ENCODE measurements at places on chromosomes 6 and 20. TPM values are rescaled to one million over a fixed set of nuclear protein-coding genes. Genes with fewer than 3 reads are reported as not detected.

The DAAM2 gene
- polyA plus RNA-seq: 6.0 TPM

DNA sequence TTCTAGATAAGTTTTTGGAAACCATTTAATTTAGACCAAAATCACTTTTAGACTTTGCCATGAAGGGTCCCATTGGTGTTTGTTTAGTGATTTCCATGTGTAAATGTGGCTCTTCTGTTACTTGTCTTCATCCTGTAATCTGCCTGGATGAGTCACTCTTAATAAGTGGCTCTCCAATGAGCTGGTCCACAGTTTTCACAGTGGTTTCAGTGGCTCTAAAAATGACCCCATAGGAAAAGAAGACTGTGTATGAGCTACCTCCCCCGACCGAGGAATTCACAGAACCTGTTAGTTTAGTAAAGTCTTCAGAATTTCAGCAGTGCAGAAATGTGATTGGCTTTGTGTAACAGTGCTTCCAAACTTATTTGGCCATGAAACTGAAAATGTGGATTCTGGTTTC is 492.0 kb upstream of the MARCKS start:
- DNase-seq: no peak

GRCh38 chr6:22024973-22025467 is 271.8 kb downstream of the PRL start:
- DNase-seq: no peak

DNA sequence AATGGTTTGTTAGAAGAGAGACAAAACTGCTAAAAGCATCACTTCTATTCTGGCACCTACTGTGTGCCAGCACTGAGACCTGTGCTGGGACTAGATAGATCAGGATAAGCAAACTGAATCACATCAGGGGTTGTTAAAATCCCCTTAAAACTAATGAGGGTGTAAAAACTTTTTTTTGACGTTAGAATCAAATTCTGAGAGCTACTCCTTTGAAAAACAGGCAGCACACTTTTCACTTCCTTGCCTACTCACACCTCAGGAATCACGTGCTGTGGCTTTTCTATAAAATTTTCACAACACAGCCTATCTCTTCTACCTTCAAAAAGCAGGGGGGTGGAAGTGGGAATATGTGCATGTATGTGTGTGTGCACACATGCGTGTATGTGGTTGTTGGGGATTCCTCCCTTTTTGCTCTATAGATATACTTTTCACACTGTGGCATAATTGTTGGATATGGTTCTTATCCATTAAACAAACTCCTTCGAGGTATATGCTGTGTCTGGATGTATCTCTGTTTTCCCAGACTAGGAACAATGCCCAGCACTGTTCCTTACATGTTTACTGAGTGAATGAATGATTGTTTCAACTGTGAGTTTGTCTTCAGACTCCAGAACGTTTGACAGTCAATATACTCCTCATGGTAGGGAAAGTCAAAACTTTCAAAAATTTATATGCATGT is 105.4 kb downstream of the FYN start:
- DNase-seq: no peak

- DNase-seq: no peak
These were observed 52.0 kb upstream of the FYN start for GRCh38 chr6:111925296-111925695.

DNA sequence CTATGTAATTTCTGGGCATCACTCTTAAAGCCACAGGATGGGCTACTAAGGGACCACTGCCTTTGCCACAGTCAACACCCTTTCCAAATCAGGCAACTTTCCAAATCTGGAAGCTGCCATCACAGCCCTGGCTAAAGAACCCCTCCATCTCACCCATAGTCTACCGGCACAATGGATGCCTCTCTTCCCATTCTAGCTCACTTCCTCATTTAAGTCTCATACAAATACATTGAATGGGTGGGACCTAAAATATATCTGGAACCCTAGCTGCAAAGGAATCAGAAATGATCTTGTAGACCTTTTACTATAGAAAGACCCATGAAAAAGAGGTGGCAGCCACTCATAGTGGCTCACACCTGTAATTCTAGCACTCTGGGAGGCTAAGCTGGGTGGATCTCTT is 3.3 kb upstream of the TREML4 start:
- no peak for DNase-seq

The TFAP2D gene
- not detected for polyA plus RNA-seq

DNA sequence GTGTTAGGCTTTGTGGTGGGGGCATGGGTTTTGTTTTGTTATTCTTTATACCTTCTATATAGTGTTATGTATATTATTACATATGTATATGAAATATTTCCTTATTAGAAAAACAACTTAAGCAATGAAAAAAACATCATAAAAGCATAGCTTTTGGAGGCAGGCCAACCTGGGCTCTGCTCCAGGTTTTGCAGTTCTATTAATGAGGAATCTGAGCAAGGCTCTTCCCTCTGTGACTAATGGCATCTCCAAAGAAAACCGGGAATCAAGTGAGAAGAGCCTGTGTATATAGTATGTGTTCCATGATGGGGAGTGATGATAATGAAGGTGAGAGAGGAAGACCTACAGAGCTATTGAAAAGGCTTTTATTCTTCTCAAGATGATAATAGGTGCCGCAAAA is 291.1 kb downstream of the CLIC5 start:
- peak; percentile 13 for DNase-seq

The RNF39 gene
- 0.15 TPM for polyA plus RNA-seq

- DNase-seq: no peak
These were observed 34.8 kb downstream of the TOP1 start for GRCh38 chr20:41063442-41063841.

GRCh38 chr6:98946879-98947410 is 801 bp downstream of the FBXL4 start:
- DNase-seq: peak; percentile 7

DNA sequence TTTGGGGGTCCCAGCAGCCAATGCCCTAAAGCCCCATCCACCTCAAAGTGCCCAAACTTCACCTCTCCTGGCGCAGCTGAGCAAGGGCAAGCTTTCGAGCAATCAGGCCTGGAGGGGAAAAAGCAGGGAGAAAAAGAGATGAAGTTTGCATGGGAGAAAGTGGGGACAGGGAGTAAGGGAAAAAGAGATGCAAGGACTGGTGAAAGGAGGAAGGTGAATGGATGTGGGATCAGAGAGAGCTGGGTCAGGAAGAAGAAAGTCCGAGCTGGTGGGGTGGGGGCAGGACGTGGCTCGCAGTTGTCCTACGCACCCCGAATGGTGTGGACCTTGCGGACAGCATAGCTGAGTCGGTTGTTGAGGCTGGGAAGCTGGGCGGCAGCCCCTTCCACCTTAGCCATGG is 6.5 kb upstream of the PSORS1C2 start:
- no peak for DNase-seq

The PNPLA1 gene
- not detected for polyA plus RNA-seq

DNA sequence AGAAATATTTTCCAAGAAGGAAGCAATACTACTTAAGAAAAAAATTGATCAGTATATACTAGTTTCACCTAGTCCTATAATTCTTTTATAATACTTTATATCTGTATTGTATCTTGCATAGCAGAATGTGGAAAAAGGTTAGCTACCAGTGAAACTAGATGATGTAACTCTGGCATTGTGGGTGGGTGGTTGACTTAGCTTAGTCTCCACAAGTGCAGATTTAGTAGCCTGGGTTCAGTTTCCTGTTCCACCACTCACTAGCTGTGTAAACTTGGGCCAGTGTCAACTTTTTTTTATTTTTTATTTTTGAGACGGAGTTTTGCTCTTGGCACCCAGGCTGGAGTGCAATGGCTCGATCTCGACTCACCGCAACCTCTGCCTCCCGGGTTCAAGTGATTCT is 2.0 kb downstream of the MUC21 start:
- no peak for DNase-seq

The TCF15 gene
- 12.8 TPM for polyA plus RNA-seq

DNA sequence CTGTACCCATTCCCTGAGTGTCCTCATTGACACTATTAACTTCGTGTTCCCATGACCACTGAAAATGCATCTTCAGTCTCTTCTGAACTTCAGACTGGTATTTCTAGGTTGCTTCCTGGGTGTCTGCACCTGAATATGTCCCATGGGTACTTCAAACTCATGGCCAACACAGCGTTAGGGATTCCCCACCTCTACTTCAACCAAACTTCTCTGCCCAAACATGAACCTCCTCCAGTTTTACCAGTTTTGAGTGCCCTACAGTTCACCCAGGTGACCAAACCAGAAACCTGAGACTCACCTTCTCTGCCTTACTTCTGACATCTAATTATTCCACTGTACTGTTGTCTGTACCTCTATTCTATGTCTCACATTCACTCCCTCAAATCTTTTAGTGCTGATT is 99.5 kb upstream of the SUPT3H start:
- no peak for DNase-seq

DNA sequence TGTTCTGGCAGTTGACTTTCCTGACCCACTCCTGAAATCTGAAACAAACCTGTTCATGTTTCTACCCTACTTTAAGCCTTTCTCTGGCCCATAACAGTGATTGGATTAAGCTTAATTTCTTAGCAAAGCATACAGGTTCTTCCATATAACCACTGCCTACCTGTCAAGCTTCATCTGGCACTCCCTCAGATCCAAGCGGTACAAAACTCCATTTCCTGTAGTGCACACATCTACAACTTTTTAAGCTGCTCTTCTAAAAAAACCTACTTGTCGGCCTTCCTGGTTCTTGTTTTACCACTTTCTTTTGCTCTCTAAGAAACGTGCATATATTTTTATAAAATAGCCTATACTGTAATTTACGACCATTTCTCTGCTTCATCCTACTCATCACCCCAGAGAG is 916 bp upstream of the PPP1R11 start:
- DNase-seq: no peak

- DNase-seq: no peak
These were observed 95.7 kb upstream of the BMP2 start for GRCh38 chr20:6671829-6672228.

GRCh38 chr20:14116037-14116436 is 120.7 kb downstream of the MACROD2 start:
- DNase-seq: no peak

The CSTF1 gene
- polyA plus RNA-seq: 3.7 TPM

- peak; percentile 36 for DNase-seq
These were observed 71.0 kb downstream of the SOX4 start for GRCh38 chr6:21664314-21665109.

The TGM3 gene
- 0.22 TPM for polyA plus RNA-seq

- no peak for DNase-seq
These were observed 19.3 kb downstream of the PLCB1 start for GRCh38 chr20:8151372-8151771.

DNA sequence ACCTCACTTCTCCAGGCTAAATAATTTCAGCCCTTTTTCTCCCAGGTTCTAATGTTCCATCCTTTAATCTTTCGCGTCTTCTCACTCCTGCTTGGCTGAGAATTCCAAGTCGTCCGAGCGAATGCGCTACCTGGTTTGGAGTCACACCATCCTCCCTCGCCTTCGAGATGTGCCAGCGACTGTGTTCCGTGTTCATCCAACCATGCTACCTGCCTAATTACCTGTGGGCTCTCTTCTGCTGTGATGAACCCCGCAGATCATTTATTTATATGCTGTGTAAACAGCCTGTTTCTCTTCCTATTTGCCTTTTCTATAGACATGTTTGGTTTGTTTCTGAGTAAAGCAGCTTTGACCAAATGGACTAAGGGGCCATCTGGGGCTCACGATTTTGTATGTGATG is 83.5 kb upstream of the TMEM181 start:
- DNase-seq: no peak

The CGAS gene
- 0.46 TPM for polyA plus RNA-seq

The PCK1 gene
- 0.65 TPM for polyA plus RNA-seq

DNA sequence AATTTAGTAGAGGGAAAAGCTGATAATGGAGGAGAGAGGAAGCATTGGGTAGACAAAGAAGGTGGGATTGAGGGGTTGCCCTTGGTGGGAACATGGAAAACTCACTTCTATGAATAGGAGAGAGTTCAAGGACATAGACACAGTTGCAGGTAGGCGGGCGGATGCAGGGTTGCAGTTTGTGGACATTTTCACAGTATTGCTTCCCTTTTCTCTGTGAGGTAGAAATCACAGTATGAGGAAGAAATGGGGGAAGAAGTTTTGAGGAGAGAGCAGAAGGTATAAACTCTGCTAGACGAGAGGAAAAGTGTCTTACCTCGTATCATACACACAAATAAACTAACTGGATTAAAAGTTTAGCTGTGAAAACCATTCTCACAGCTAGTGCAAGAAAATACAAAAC is 200.7 kb upstream of the ECI2 start:
- no peak for DNase-seq

DNA sequence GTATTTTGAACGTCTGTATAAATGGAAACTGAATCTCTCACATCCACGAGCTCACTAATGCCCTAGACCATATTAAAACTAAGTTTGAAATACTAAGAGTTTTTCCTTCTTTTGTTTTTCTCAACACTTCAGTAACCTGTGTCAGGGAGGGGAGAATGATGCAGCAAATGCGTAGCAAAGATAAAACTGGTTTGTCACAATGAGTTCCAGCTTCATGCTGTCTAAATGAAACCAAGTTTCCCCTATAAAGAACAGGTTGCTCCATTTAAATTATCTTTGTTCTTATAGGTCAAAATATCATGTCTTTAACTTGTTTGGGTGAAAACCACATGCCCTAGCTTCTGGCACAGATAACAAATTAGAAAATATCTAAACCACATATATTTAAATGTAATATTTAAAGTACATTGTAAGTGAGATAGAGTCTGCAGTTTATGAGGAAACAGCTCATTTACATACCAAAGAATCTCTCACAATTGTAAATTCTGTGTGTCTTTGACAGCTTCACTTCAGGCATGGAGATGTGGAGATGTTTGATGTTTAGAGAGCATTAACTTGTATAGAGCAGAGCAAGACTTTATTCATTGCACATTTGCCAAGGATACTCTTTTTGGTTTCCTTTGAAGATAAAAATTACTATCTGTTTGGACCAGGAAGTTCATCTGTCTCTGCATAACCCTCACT is 7.3 kb downstream of the TRDN start:
- DNase-seq: no peak

- no peak for DNase-seq
These were observed 96.7 kb upstream of the BACH2 start for GRCh38 chr6:90393232-90393884.

The GJA10 gene
- not detected for polyA plus RNA-seq

The OPRM1 gene
- polyA plus RNA-seq: not detected

DNA sequence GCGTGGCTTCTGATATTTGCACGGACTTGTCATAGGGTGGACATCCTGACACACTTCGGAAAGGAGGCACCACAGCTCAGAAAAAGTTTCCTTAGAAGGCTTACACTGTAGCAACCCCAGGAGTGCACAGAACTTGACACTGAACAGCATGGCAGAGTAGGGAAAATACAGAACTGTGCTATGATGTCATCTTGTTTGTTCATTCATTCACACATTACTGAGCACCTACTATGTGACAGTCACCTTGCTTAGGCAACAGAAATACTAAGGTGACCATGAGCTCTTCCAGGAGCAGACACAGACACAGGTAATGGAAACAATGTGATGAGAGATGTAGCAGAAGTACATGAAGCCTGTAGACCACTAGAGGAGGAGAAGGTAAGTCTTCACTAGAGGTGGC is 2.5 kb upstream of the PIGT start:
- no peak for DNase-seq

GRCh38 chr6:100232781-100233573 is 231.7 kb downstream of the SIM1 start:
- DNase-seq: no peak
